Dermis microvascular lymphatic vessel endothelial cell (primary cell): ENCODE measurements at places on chromosomes 12 and 14.
A peak's percentile ranks its signal among the peaks of the same experiment; 100 is the strongest.

DNA sequence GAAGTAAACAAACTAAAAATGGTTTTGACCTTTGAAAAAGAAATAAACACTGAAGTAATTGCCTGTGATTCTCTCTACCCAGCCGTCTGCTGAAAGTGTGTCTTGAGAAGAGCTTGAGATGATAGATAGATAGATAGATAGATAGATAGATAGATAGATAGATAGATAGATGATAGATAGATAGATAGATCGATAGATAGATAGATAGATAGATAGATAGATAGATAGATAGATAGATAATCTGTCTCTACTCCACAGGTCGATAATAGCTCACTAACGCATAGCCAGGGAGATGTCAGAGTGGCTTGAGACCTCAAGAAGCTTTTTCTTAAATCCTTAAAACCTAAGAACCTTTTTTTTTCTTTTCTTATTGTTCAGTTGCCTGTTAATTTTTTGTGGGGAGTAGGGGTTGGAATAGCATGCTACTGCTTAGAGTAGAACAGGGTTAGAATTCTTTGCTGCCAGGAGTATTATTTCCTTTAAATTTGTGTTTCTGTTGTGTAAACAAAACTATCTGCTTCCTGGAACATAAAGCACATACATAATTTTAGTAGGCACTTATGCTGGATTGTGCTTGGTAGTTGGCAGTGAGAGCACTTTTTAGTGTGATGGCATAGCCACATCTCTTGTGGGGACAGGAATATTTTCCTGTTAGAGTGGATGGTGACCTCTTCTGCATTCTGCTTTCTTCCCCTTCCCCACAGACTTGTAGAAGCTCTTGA, 169.5 kb downstream of the FBXL14 start:
- DNase-seq, result no peak

DNA sequence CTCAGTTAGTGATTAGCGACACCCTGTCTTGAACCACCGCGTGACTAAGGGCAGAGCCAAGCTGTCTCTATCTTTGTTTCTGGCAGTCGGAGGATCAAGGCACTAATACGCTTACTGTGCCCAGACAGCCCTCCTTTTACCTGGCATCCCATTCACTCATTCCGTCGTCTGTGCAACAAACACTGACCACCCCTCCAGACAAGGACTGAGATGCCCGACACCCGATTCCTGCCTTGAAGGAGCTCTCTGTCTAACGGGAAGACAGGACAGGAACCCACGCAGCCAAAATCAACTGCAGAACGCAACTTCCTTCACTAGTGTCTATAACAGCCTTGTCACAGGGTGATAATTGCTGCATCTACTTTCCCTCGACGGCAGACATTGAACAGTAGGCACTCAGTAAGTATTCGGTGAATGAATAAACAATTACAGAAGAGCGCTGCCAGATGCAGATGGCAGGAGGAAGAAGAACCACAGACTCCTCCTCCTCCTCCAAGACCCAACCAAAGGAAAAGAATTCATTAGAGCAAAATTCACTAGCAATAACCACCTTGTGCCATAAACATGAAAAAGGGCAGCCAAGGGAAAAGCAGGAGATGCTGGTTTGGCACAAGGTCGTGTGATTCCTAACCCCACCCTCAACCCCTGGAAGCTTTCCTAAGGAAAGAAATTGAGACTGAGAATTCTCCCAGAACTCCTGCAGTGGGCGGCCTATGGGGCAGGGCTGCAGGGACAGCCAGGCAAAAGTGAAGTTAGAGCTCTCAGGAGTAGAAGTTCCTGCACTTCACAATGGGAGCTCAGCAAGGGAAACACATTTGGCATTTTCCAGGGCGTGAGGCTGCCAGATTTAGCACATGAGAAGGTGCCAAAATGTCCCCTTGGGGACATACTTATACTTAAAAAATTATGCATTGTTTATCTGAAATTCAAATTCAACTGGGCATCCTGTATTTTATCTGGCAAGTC, 186.6 kb upstream of the DIO3 start:
- DNase-seq, result no peak

DNA sequence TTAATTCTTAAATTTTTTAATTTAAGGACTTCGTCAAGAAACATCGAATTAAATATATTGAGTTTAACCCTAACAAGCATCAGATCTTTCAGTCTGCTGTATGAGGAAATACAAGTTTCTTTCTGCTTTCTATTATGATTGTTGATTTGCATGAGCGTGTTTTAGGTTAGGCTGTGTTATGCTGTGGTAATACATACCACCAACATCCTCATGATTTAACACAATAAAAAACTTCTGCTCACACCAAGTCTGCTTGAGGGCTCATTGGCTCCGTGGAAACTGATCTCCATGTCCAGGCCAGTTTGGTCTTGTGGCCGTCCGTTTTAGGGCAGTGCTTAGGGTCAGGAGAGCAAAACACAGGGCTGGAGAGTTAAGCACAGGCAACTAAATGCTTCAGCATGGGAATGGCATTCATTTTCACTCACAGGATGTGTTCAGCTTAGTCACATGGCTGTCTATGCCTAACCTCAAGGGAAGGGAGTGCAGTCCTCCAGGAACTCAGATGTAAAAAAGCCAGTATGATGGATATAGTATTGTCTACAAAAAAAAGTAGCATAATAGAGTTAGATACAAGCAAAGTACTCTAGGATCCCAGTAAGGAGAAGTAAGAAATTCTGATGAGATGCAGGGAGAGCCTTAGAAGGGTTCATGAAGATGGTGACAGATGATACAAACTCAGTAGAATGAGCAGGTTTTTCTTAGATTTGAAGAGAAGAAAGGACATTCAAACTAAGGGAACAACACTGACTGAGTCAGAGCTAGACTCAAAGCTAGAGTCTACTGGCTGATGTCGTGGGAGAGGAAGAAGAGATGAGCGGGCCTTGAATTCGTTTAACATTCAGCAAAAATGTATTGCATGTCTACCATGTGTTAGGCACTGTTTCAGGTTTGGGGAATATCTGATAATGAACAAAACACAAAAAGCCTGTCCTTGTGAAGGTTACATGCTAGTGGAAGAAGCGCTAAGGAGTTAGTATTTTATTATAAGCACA, 16.3 kb downstream of the MARK3 start:
- DNase-seq, result peak; percentile 26

- no peak for DNase-seq
These were observed 59.6 kb downstream of the ZFP36L1 start for GRCh38 chr14:68733086-68733914.

DNA sequence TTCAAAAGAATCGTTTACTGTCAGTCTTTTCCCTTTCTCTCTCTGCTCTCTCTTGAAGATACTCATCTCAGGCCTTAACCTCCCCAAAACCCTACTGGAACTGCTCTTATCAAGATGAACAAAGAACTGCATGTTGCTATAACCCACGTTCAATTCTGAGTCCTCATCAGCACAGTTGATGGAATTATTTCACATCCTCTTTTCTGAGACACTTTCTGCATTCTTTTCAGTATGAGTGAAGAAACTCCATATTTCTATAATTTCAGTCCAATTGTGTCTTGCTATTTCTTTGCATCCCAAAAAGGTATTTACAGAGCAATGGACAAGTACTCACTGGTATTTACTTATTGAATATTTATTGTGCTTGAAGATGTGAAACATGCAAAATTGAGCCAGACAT, 160.1 kb upstream of the CPNE8 start:
- DNase-seq, result no peak

DNA sequence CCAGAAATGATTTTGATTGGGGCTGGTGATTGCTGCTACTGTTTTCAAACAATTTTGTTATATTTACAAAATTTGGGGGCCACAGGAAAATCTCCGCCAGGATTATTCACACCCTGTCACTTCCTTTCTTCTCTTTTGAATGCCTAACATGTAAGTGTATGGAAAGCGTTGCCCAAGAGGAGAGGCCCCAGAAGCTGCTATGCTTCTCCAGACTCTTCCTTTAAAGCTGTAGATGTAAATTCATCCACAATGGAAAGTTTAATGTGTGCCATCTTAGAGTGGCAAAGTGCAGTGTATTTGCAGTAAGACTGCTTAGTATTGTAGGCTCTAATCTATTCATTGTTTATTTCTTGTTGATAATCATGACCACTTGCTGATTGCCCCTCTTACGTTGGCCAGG, 136.7 kb upstream of the LRIG3 start:
- DNase-seq, result no peak

GRCh38 chr12:7169951-7170350, 19.5 kb upstream of the PEX5 start:
- DNase-seq, result no peak

DNA sequence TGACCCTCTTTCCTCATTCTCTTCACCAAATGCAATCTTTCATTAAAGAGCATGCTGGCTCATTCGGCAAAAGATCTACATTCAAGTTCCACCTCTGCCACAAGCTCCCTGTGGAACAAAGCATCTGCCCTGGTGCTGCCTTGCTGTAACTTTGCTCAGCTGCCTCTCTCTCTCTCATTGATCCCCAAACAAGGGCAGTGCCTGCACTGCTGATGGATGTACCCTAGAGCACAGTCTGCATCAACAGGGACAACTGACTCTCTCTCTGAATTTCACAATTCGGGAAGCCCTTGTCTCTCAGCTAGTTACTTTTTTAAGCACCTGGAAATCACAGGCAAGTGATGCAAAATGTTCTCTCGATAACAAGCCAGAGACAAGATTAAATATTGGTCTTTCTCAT, 174.0 kb upstream of the DIO2 start:
- DNase-seq, result no peak

GRCh38 chr12:26077915-26078702, 46.7 kb downstream of the BHLHE41 start:
- DNase-seq, result no peak

DNA sequence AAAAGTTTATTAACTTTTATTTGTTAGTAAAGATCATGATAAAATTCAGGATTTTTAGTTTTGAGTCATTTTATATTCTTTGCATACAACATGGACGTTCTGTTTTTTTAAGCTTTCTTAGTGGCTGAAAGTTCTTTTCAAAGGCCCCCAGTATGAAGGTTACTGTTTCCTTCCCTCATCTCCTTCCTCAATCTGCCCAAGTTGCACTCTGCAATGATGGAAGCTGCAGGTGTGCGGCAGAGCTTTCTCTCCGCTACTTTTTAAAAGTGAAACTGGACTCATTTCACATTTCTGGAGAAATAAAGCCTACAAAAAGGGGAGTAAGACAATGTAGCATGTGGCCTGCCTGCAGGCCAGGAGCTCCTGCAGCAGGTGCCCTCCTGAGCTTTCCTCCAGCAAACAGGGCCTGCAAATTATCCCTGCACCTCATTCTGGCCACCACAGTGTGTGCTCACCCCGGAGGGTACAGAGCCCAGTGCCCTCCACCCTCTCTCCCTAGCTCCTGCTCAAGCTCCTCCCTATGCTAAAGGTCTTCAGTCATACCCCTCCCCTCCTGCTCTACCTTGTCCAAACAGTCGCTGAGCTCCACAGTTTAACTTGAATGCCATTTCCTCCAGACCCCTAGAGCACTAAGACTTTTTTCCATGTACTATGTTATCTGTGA, 78.9 kb downstream of the SETD3 start:
- no peak for DNase-seq

GRCh38 chr12:3225796-3226180, 148.6 kb downstream of the TSPAN9 start:
- no peak for DNase-seq

- peak; percentile 43 for DNase-seq
These were observed 4.5 kb downstream of the DAO start for GRCh38 chr12:108884116-108885012.

DNA sequence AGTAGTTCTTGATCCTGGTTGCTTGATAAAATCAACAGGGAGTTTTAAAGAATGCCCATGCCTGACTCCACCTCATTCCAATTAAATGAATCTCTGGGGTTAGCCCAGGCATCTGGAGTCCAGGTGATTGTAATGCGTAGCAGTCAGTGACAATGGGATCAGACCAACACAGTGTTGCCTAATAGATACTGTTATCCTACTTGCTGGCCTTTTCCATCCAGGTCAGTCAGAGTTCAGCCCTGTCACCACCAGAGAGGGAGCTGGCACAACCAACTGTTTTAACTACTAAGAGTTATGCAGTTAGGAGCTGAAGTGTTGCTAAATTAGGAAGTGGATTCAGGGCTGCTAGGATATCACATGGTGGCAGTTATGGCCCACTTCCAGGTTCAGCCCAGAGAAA, 107.1 kb downstream of the GPR135 start:
- peak; percentile 32 for DNase-seq

DNA sequence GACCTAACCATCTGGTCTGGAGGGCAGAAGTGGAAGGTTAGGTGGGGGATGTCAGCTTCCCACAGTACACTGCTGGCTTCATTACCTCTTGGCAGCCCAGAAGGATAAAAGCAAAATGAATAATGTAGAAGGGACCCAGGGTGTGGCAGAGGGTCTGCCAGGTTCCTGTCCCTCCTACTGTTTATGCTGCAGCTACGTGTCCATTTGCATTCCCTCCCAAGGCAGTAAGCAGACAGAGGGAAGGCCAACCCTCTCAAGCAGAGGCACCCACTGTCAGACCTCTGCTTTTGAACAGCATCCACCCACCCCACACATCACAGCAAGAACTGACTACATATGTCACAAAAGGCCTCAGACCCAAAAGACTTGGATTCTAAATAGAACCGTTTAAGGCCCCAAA, 19.4 kb downstream of the MAX start:
- DNase-seq, result no peak

- DNase-seq, result peak; percentile 7
These were observed 39.8 kb downstream of the SLC24A4 start for GRCh38 chr14:92362781-92363235.

DNA sequence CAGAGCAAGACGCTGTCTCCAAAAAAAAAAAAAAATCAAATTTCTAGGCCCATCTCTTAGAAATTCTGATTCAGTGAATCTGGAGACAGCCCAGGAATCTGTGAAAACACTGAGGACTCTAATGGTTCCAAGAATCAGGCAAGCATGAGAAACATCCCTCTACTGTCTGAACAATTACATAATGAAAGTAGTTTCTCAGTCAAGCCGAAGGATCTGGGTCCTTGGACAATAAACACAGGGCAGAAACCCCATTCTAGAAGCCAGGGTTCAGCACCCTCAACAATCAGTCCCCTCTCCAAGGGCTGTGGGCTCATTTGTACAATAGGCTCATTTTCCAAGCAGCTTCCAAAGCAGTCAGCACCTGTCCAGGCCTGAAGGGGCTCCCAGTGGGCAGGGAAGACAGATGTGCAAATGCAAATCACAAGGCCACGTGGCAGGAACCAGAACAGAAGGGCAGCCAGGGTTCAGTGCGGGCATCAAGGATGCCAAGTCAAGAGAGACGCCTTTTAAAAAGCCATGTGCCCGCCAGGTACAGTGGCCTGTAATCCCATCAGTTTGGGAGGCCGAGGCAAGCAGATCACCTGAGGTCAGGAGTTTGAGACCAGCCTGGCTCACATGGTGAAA, 96.1 kb downstream of the KSR2 start:
- DNase-seq, result no peak
